ENCODE measurements at places on chromosomes 3 and 15.

DNA sequence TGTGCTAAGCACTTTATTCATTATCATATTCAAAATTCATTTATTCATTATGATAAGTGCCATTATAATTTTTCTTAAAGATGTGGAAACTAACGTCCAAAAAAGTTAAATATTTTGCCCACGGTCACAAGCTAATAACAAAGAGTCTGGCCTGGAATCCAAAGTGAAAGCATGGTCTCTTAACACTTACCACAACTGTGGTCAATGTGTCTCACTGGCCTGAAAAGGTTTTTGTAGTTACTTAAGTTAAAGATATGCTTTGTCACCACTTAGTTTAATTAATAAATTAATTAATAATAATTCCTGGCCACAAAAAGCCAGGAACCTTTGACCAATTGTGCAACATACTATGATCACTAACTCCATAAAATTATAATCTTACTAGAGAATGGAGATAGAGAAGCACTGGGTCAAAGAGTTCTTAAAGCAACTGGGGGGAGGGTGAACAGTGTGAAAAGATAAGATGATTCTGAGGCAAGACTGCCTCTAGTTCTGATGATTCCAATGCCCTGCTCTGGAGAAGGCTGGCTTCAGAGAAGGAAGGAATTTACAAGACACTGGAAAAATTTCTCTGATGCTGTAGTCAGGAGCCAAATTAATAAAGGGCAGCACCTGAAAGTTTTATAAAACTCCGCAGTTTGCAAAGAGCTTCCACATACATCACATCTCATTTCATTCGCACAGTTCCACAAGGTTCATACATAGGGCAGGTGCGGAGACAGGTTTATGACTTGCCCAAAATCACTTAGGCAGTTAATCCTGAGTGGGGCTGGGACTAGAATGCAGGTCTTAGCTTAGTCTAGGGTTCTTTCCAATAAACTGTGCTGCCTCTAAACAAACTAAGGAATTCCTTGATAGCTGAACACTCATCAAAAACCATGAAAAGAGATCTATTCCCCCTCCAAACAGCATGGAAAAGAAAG, 32.5 kb downstream of the NPTN start:
- DNase-seq = no peak

DNA sequence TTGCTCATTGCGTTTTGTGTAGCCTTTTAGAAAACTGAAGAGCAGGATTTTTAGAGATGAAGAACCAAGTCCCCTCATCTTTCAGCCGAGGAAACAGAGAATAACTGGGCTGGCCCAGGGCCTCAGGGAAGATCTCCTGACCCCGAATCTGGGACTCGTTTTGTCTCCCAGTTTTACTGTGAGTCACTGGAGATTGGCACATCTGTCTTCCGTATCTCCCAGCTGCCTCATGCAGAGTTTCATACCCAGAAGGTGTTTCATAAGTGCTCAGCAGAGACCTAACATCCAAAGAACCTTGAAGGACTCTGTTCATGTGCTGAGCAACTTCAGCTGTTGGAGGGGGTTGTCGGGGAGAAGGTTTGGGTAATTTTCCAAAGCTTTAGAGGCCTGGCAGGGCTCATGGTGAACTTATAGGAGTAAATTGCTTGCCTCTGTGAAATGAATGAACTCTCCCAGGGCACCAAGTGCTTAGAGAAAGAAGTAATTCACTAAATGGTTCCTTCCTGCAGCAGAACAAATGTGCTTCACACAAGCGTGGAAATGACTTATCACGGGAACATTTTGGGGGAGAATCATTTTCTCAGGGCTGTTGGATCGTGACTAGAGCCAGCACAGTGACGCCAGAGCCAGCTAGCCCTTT, 121.4 kb downstream of the FAM43A start:
- DNase-seq = no peak

DNA sequence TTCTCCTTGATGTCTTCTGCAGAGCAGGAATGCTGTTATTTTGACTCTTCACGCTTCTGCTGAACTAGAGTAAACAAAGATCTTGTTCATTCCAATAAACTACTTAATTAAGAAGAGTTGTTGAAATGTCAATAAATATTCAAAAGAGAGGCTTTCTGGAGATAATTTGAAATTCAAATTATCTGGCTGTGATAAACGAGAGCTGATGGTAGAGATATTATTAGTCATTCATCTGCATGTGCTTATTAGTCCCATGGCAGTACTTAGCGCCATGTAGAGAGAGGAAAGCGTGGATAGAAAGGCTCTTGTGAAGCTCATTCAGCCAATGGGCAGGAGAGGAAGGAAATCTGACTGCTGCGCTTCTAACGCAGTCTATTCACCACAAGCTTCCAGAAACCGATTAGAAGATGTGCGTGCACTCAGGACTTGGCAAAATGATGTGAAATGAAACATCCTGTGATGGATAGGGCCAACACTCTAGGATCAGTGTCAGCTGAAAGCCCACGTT, 251.1 kb downstream of the GABRB3 start:
- DNase-seq = no peak

- no peak for DNase-seq
Observed at GRCh38 chr15:88641959-88642452, 3.2 kb downstream of the ISG20 start.

- no peak for DNase-seq
Observed at GRCh38 chr3:105354429-105354828, 12.3 kb upstream of the ALCAM start.

- DNase-seq = no peak
Observed at GRCh38 chr3:39150148-39150802, 3.1 kb downstream of the CSRNP1 start.

- DNase-seq = no peak
Observed at GRCh38 chr3:194321693-194322640, 29.2 kb downstream of the CPN2 start.

GRCh38 chr3:195441476-195441991, 1.3 kb downstream of the ACAP2 start:
- no peak for DNase-seq

DNA sequence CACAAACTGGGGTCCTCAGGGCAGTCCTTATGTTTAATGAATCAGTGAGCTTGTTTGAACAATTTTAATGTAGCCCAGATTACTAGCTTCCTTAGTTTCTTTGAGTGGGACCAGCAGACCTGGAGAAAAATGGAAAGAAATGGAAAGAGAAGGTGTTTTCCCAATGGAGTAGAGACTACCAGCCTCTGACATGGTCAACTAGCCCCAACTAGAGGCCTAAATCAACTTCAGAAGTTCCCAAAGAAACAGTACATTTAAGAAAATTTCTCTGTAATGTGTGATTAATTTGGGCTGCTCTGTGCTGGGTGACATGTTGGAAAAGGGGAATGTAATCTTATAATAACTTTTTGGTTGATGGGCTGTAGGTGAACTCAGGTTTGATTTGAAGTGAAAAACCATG, 310.9 kb downstream of the MFSD1 start:
- no peak for DNase-seq

- DNase-seq = no peak
Observed at GRCh38 chr3:46902188-46902631, 24.7 kb downstream of the PTH1R start.

DNA sequence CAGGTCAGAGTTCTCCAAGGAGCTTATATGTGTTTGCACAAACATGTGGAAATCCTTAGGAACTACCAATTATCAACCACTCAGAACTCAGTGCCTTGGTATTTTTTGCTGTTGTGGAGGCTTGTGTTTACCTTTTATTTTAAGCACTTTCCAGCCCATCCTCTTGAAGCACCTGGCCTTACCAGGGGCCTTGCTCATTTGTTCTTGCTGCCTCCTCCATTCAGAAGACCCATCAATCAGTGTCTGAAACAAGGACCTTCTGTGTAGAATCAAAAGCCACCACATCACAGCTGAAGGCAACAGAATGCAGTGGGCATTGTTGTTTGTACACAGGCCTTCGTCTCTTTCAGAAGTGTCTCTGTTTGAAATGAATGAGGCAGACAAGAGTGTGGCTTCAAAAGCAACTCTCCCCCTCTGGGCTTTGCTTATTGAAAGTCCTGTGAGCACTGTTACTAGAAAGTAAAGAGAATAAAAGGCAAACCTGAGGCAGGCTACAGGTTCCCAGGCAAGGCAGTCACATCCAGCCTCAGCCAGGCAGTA, 24.5 kb upstream of the LIPC start:
- no peak for DNase-seq

DNA sequence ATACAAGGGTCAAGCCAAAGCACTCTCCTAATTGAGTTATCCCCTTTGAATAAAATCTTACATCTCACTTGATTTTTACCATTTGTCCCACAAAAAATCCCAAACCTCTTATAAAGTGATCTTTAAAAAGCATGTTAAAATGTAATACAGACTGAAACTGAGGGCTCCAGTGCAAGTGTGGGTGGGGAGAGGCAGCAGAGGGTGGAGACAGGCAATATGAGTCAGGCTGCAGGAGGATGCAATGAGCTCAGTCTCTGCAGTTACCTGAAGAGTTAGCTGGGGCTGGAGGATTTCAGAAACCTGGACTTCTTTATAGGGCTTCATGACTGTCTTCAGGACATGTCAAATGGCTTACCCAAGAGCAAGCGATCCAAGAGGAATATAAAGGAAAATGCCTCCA, 14.2 kb upstream of the COLQ start:
- peak; percentile 16 for DNase-seq
